T47D (cell line): ENCODE measurements at places on chromosomes 3 and 15.
A peak's percentile ranks its signal among the peaks of the same experiment; 100 is the strongest.

- no peak for DNase-seq
Observed at GRCh38 chr3:126052196-126053058, 31.5 kb downstream of the SLC41A3 start.

GRCh38 chr15:33159726-33160453 lies 34.6 kb downstream of the FMN1 start:
- no peak for DNase-seq

- peak; percentile 50 for DNase-seq
Observed at GRCh38 chr15:62857411-62857853, 185.1 kb upstream of the TPM1 start.

- no peak for DNase-seq
Observed at GRCh38 chr15:26382444-26383072, 390.3 kb downstream of the GABRB3 start.

DNA sequence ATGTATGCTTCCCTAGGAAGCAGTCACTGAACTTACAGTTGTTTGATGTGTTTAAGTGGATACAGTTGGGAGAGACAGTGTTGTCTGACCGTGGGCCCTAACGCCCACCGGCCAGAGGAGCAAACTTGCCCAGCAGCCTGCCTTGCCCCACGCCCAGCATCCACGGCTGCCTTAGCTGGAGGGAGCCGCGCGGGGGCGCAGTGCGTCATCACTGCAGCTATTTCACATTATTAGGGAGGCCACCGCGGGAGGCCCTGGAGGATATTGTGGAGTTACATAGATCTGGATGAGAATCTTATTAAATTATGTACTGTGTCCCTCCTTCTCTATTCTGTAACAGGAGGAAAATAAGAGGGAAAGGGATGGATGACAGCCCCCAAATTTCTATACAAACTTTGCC lies 267.2 kb downstream of the GABRG3 start:
- DNase-seq = no peak

GRCh38 chr3:31980530-31981205 lies 394 bp downstream of the OSBPL10 start:
- DNase-seq = peak; percentile 92

DNA sequence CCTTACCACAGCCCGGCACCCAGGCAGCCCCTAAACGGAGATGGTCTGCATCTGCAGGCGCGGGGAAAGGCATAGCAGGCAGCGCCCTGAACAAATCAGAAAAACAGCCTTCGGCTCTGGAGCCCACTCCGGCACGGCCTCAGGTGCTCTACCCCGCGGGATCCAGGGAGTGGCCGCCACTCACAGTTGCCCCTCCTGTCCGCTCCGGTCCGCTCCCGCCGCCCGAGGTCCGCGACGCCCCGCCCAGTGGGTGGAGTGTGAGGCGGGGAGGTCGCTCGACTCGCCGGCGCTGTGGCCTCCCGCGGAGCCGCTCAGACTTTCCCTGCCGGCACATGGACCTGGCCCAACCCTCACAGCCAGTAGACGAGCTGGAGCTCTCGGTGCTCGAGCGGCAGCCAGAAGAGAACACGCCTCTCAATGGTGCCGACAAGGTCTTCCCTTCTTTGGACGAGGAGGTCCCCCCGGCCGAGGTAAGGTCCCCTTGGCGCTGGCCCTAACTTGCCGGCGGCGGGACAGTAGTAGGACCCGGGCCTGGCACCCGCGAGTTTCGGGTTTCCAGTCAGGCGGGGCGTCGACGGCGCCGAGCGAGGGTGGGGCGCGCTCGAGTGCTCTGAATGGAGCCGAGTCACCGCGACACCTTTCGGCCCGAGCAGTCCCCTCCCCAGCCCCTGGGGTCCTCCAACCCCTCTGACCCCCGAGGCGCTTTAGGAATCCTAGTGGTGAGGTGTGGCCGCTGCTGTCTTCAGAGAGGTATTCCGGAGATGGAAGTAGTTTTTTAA lies at the start of gene C3orf52:
Gene C3orf52, plus strand, starts transcription at position 314 of the 779 bp plus-strand sequence. Its CDS starts 19 bp downstream, at position 333.
- DNase-seq = peak; percentile 92

DNA sequence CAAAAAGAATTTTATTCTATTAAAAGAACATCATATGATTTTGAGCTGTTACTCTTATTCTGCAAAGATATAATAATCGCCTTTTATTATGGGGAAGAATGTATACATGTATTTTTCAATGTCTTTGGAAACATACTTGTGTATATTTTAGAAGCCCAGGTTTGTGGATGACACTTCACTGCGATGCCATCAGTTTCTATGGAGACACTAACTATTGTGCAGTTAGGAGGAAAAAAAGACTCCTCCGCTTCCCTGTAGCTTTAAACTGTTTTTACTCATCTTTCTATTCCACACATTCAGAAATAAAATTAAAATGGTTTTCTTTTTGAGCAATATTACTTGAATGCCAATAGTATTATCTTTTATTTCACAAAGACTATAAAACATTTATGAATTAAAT lies 305.0 kb downstream of the NLGN1 start:
- no peak for DNase-seq

GRCh38 chr3:37751967-37752648 lies 109.6 kb upstream of the CTDSPL start:
- no peak for DNase-seq

- peak; percentile 28 for DNase-seq
Observed at GRCh38 chr3:23959135-23959900, 14.2 kb downstream of the NR1D2 start.

DNA sequence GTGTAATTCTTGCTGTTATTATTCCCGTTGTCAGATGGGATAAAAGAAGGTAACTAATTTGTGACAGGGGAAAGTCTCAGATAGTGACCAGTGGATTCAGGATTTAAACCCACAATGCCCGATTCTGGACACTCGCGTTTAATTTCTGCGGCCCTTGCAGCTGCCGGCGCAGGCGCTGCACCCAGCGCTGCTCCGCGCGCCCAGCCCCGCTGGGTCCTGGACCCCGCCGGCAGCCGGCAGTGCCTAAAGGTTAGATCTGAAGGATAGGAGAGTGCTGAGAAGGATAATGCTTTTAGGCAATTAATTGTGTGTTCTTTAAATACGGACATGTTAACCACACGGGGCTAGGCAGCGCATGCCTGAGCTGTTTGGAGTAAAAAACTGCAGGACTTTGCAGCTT lies 3.6 kb upstream of the MKRN3 start:
- DNase-seq = no peak

DNA sequence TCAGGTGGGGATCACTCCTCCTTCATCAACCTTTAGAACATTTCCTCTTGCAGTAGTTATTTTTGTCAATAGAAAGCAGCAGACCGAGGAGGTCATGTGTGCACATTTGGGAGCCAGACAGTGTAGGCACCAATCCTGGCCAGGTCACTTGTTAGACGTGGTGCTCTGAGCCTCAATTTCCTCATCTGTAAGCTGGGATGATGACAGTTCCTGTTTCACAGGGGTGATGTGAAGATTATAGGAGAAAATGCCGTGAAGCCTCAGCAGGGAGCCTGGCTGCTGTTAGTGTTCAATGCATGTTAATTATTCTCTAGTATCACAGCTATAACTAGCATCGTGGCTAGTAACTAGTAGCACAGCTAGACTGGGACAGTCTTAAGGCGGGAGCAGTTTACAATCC lies 64.7 kb downstream of the ATP2B2 start:
- no peak for DNase-seq

DNA sequence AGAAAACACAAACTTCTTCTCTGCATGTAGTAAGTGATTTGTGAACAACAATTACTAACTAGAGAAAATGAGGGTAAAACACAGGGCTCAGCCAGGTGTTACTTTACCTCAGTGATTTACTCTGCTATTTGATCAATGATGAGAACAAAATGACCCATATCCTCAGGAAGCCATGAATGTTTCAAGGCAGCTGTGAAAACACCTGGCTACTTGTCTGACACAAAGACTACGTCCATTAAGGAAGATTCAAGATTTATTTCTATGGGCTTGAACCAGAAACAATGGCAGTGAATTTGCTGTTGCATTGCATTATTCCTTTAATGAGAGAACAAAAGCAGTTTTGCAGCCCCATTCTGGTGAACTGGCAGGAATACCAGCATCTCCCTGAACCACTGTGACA lies 374.6 kb upstream of the ARL6 start:
- no peak for DNase-seq

- DNase-seq = peak; percentile 12
Observed at GRCh38 chr15:92268900-92269299, 124.8 kb upstream of the ST8SIA2 start.

GRCh38 chr3:112773-113172 lies 83.8 kb upstream of the CHL1 start:
- DNase-seq = no peak

- no peak for DNase-seq
Observed at GRCh38 chr15:76718863-76719262, 186.3 kb downstream of the SCAPER start.

DNA sequence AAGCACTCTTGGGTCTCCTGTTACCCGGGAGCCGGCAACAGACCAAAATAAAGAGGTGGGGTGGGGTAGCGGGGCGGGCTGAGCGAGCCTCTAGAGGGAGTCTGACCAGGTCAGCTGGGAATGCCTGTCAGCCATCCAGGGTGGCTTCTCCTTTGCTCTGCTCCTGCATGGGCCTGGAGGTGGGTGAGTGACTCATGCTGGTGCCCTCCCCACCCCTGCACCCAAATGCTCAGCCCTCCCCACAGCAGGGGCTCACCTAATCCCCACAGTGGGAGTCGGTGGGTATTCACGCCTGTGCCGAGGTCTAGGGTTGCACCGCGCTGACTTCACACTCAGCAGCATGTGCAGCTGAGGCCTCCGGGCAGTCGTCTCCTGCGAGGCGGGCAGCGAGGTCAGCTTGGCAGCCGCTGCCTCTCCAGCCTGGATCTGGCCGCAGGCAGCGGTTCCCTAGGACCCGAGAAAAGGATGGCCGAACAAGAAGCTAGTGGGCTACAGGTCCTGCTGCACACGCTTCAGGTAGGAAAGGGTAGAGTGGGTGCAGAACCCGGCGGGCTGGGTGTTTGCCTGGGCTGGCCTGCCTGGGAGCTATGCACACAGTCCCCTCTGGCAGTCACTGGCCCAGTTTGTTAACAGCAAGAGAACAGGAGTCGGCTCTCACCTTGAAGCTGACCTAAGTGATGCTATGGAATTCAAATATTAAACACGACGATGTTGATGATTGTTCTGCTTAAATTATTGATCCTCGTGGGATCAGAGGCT lies at the start of gene AGBL1:
Gene AGBL1, plus strand, starts transcription at position 364 of the 759 bp plus-strand sequence.
- no peak for DNase-seq

DNA sequence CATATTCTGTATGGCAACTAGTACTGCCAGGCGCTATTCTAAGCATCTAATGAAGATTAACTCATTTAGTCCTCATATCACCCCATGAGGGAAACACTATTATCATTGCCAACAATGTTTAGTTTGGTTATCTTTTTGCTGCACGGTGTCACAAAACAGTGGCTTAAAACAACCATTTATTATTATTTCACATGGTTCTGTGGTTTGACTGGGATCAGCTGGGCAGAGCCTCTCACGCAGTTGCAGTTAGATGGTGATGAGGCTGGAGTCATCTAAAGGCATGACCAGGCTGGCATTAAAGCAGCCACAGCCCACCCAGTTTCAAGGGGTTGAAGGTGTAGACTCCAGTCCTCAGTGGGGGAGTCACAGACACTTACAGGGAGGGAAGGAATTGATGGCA lies 32.8 kb upstream of the RASA2 start:
- no peak for DNase-seq

DNA sequence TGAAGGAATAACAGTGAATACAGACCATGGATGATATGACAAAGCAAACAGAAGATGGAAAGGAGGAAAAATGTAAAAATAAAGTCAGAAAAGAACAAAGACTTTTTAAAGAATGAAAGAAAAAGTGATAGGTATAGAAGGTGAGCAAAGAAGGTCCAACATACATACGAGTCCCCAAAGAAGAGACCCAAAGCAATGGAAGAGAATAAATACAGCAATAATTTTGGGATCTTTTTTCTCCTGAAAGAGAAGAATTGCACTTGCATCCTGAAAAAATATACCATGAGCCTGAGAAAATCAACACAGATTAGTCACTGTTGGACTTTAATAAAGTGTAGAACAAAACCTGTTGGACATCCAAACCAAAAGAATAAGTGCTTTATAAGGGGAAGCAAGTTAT lies 85.3 kb upstream of the SLC6A1 start:
- DNase-seq = peak; percentile 3

GRCh38 chr15:28109626-28110455 lies 10.7 kb upstream of the OCA2 start:
- DNase-seq = no peak

DNA sequence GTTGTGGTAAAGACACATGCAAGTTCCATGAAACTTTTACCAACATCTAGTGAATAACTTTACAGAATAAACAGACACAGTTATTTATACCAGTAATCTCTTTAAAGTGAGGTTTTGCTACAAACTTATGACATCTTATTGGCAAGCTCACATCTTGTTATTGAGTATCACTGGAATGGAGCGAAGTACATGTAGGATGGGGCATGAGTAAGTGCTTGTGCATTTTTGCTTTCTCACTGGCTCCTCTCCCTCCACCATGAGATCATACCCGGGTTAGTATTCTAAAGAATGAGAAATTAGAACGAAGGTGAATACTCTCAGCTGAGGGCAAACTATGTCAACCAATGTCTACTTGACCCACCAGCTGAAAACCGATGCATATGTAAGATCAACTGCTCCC lies 193.3 kb upstream of the ZNF717 start:
- DNase-seq = no peak

DNA sequence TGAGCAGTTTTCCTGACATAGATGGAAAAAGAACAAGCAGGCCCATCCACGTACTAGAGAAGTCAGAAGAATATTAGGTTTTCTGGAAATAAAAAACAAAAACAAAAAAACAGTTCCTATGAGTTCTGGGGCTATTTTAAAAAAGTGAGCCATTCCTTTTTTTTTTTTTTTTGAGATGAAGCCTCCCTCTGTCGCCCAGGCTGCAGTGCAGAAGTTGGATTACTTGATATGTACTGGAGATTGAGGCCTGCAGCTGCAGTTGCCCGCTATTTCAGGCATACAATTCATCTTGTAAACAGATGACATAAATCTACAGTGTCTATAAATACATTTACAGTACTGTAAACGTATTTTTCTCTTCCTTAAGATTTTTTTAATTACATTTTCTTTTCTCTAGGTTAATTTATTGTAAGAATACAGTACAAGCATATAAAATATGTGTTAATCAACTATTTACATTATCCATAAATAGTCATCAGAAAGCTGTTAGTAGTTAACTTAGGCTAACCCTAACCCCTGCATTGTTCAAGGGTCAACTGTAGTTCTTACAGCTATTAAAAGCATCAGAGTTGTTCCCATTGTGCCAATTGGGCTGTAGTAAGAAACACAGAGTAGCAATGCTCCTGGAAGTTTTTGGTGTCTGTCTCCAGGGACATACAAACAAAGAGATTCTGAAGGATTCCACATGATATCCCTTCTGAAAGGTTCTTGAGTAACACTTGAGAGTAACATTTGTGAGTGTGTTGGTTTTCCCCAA lies 11.2 kb upstream of the ACTL6A start:
- no peak for DNase-seq

DNA sequence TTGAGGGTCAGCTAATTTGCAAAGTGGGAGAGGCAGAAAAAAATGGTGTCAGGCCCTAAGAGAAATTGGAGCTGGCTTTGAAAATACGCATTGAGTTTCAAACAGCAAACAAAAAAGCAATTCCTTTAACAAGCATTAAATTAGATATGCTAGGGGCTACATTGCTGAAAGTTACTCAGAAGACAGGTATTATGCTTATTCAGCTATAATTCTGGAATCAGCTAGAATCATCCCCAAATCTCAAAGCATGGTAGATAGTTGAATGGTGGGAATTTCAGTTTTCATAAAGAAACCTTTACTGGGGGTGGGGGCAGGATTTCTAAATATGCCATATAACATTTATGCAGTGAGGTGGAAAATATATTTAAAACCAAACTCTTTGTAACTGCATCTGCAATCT lies 50.5 kb downstream of the BHLHE40 start:
- no peak for DNase-seq
